ENCODE measurements at places on chromosomes 4 and X.

DNA sequence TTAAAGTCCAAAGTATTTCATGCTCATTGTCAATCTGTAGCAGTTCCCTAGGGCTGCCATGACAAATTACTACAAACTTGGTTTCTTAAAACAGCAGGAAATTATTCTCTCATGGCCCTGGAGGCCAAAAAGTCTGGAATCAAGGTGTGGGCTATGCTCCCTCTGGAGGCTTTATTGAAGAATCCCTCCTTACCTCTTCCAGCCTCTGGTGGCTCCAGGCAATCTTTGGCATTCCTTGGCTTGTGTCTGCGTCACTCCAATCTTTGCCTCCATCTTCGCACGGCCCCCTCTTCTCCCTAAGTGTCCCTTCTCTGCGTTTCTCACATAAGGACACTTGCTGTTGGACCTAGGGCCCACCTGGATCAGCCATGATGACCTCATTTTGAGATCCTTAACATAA is 170.4 kb downstream of the SMIM20 start:
- no peak for DNase-seq

- no peak for DNase-seq
Measured at GRCh38 chr4:40828661-40829060, 78.9 kb downstream of the NSUN7 start.

GRCh38 chrX:120752431-120753082 is 122.7 kb upstream of the C1GALT1C1 start:
- no peak for DNase-seq

- DNase-seq = no peak
Measured at GRCh38 chrX:46029777-46030176, 515.4 kb downstream of the ZNF674 start.

GRCh38 chr4:41657561-41657960 is 91.0 kb downstream of the PHOX2B start:
- no peak for DNase-seq

DNA sequence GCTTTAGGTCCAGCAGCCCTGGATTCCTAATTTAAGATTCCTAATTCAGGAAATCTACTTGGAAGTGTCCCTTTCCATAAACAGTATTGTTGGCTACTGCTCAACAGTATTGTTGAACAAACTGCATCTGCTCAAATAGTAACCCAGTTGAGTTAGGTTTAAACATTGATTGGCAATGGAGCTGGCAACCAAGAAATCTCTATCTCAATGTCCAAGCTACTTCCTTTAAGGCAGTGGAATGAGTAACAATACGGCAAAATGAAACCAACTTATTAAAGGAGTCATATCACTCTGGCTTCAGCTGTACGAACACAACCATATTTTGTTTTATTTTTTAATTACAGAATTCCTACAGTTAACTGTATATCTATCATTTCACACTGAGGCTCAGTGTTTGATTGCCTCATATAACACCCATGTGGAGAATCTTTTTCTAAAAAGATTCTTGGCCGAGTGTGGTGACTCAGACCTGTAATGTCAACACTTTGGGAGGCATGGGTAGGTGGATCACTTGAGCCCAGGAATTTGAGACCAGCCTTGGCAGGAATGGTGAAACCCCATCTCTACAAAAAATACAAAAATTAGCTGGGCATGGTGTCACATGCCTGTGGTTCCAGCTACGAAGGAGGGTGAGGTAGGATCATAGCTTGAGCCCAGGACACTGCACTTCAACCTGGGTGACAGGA is 71.7 kb upstream of the IL13RA1 start:
- DNase-seq = no peak

- no peak for DNase-seq
Measured at GRCh38 chr4:185019456-185020292, 1.4 kb downstream of the HELT start.

- no peak for DNase-seq
Measured at GRCh38 chr4:167028976-167029375, 205.3 kb downstream of the SPOCK3 start.

- DNase-seq = no peak
Measured at GRCh38 chr4:65217179-65217578, 453.1 kb downstream of the EPHA5 start.

- no peak for DNase-seq
Measured at GRCh38 chr4:3261411-3262207, 12.7 kb downstream of the MSANTD1 start.

Measured in stimulated activated CD8-positive, alpha-beta memory T cell treated with anti-CD3 and anti-CD28 coated beads, Interleukin-15, amount 100 ng/mL, for 24 hours (primary cell).